ENCODE measurements at places on chromosomes 11 and 22.

DNA sequence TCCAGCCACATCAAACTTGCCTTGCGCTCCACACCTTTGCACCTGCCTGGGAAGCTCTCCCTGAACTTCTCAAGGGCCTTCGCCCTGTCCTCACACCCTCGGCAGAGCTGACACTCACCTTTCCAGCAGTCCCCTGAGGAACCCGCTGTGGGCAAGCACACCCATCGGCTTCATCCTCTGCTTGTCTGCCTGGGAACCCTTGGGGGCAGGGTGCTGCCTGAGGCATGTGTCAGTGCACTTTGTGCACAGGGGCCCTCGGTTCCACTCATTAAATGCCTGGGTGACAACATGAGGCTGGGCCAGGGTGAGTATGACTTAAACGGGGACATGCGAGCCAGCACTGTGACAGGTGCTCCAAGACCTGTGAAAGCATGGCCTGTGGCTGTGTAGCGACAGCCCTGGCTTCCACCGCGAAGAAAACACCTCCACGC lies 2.6 kb upstream of the LRFN4 start:
- no peak for DNase-seq

GRCh38 chr11:76609736-76610370 lies 60.7 kb downstream of the LRRC32 start:
- no peak for DNase-seq

DNA sequence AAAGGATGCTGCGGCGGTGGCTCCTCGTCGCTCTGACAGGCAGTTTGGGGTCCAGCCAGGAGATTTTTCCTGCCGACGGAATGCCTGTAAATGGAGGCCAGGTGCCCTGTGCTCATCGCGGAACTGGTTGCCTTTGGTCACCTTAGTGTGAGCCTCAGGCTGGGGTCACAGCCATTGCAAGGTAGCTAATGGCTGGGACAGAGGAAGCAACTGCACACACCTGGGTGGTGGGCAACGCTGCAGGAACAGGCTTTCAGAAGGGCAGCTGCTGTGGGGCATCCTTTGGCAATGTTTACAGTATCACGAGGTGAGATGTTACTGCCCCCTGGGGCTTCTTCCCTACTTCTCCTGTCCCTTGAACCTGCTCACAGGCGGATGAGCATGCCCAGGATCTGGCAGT lies 205.5 kb downstream of the GRIK4 start:
- no peak for DNase-seq

DNA sequence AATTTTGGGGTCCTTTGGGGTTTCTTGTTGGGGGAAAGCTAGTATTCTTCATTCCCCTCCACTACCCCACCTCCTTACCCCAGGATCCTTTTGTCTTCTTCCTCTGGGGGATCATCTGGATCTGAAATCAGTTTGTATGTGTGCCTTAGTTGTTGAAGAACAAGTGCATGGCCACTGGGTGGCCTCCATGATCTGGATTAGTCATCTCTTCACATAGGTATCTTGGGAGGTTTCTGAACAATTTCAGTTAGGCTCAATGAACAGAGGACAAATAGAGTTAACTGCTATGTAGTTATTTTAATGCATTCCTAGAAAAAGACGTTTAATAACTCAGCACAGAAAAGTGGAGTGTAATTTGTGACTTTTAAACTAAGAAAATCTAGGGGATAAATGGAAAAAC lies 7.1 kb upstream of the VWA5A start:
- no peak for DNase-seq

- DNase-seq: no peak
These were observed 6.5 kb downstream of the LMO1 start for GRCh38 chr11:8257003-8257664.

DNA sequence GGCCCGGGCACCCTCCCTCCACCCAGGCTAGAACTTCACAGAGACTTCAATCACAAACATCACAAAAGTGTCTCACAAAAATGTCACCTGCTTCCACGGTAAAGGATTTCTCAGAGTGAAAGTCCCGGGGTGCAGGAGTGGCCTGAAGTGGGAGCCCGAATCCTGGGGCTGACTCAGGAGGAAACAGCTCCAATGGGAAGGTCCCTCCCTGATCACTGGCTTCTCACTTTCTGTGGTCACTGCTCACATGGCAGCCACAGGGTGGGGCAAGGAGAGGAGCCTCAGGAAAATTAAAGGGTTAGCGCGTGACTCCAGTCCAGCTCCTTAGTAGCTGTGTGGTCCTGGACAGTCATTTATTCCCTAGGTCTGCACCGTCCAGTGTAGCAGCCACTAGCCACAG lies 564.5 kb upstream of the B3GAT1 start:
- DNase-seq: no peak

GRCh38 chr11:13315517-13316432 lies 38.2 kb downstream of the BMAL1 start:
- DNase-seq: no peak

DNA sequence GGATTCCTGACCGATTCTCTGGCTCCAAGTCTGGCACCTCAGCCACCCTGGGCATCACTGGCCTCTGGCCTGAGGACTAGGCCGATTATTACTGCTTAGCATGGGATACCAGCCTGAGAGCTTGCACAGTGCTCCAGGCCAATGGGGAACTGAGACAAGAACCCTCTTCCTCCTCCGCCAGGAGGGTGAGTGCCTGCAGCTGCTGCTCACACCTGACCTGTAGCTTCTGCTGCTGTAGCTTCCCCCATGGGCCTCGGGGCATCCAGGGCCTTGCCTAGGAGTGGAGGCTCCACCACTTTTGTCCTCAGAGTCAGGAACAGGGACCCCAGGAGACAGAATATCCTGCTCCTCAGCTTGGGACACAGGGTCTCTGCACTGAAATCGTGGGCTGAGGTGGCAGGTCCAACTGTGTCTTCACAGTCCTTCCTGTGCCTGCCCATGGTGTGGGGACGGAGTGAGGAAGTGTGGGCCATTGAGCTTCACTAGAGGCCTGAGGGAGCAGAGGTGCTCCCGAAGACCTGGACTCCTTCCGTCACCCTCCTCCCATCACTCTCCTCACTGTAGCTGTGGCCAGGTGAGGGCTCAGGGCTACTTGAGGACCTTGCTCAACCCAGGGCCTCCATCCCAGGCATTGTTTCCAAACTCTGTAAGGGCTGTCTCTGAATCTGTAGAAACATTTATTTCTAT lies 103.8 kb downstream of the ZNF280B start:
- DNase-seq: no peak

- no peak for DNase-seq
These were observed 863 bp downstream of the YIF1A start for GRCh38 chr11:66287889-66288670.

DNA sequence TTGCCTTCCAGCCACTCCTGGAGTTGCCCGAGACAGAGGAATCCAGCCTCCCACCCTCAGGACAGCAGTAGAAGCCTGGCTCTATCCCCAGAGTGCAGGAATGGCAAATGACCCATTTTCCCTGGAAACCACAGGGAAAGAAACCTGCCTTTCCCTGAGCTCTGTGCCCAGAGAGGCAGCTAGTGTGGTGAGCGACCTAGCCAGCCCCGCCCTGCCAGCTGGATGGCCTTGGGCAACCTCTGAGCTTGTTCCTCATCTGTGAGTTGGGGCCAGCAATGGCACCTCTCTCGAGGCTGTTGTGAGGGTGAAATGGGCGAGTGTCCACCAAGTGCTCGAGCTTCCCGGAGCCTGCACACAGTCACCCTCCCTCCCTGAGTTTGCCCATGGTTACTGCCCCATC lies 3.7 kb downstream of the OMP start:
- no peak for DNase-seq

- DNase-seq: no peak
These were observed 4.1 kb upstream of the NUDT8 start for GRCh38 chr11:67633758-67634365.

- peak; percentile 53 for DNase-seq
These were observed 109.3 kb downstream of the GGTLC2 start for GRCh38 chr22:22753526-22754267.

- DNase-seq: no peak
These were observed 108.8 kb downstream of the PPP6R3 start for GRCh38 chr11:68569357-68569756.
